ENCODE measurements at places on chromosomes 3 and 15. TPM values are rescaled to one million over a fixed set of nuclear protein-coding genes. Genes with fewer than 3 reads are reported as not detected.

- no peaks in the 10 kb centered on the region for H3K27me3 ChIP-seq
- no peaks in the 10 kb centered on the region for H3K4me1 ChIP-seq
- no peaks in the 10 kb centered on the region for H3K36me3 ChIP-seq
- H3K4me3 ChIP-seq, result no peak overlapping the region
- DNase-seq, result no peak
- no peak overlapping the region for H3K27ac ChIP-seq
These were observed 32.6 kb downstream of the SERPINI2 start for GRCh38 chr3:167441256-167441655.

DNA sequence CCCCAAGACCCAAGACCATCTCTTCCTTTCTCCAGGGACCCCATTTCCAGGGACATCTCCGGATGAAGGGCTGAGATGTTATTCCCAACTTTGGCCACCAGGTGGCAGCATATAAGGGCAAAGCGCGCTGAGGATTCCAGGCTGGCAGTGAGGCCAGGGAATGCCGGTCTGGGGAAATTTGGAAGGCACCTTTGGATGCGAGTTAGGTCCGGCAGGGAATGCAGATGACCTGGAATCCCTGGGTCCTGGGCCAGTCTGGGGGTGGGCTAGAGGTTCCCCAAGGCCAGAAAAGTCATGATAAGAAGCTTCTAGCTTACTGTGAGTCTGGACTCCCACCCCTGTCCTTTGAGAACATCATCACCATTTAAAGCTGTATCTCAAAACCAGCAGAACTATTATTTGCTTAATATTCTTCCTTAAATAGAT is 1.6 kb upstream of the CHST13 start:
- no peak overlapping the region for H3K27ac ChIP-seq
- DNase-seq, result no peak
- H3K36me3 ChIP-seq, result no peaks in the 10 kb centered on the region
- H3K4me3 ChIP-seq, result no peak overlapping the region

DNA sequence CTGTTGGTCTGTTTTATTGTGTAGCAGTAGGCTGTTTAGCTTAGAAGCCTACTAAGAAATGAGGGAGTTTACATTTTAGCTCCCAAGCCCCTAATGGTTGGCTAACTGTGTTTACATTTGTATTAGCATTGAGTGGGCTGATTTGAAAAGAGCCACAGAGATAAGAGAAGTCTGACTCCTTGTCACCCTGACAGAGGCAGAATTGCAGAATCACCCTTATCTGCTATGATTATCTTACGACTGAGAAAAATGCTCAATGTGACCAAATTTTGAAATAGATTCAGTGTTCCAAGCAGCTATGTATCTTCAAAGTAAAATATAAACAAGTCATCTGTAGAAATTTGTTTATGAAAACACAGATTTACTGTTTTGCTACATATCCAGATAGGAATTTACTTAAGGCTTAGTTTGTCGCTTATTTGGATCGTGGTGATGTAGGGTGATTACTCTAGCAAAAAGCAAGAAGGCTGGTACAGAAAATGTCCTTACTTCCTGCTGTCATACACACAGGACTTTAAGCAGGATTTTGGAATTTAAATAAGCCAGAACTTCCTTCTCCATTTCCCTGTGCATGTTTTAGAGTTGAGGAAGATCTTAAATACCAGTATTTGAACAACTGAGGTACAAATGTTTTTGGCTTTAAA is 19.0 kb downstream of the SEMA6D start:
- H3K27me3 ChIP-seq, result no peaks in the 10 kb centered on the region
- H3K36me3 ChIP-seq, result no peaks in the 10 kb centered on the region
- no peak overlapping the region for H3K27ac ChIP-seq
- H3K4me1 ChIP-seq, result peaks cover 10% of the 10 kb centered on the region
- H3K4me3 ChIP-seq, result no peak overlapping the region

DNA sequence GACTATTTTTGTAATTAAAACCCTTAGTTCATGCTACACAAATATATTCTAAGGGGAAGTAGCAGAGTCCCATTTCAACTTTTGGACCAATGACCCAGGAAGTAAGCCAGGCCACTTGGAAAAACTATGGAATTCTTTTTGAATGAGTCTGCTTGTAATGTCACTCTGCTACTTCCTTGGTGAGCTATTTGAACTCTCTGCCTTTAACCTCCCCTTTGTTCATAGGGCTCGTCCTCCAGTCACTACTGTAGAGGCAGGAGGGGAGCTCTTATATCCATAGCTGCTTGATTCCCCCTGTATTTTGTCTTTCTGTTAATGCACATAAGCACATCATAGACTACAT is 119.6 kb downstream of the UACA start:
- H3K4me1 ChIP-seq, result no peaks in the 10 kb centered on the region
- no peaks in the 10 kb centered on the region for H3K27me3 ChIP-seq
- no peak overlapping the region for H3K27ac ChIP-seq

Gene KLHDC8B
- total RNA-seq, result 78.6 TPM

DNA sequence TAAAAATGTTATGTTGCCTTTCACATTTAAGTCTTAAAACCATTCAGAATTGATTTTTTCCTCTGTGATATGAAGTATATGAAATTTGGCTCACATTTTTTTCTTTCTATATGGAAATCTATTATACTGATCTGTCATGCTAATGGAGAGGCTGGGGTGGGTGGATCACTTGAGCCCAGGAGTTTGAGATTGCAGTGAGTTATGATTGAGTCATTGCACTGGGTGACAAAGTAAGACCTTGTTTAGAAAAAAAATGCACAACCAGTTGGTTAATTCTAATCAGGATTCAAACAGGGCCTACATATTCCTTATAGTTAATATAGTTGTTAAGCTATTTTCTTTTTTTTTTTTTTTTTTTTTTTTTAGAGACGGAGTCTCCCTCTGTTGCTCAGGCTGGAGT is 230.5 kb downstream of the MFSD1 start:
- H3K27me3 ChIP-seq, result no peaks in the 10 kb centered on the region
- H3K4me3 ChIP-seq, result no peak overlapping the region
- no peak for DNase-seq
- H3K36me3 ChIP-seq, result no peaks in the 10 kb centered on the region
- no peaks in the 10 kb centered on the region for H3K4me1 ChIP-seq

DNA sequence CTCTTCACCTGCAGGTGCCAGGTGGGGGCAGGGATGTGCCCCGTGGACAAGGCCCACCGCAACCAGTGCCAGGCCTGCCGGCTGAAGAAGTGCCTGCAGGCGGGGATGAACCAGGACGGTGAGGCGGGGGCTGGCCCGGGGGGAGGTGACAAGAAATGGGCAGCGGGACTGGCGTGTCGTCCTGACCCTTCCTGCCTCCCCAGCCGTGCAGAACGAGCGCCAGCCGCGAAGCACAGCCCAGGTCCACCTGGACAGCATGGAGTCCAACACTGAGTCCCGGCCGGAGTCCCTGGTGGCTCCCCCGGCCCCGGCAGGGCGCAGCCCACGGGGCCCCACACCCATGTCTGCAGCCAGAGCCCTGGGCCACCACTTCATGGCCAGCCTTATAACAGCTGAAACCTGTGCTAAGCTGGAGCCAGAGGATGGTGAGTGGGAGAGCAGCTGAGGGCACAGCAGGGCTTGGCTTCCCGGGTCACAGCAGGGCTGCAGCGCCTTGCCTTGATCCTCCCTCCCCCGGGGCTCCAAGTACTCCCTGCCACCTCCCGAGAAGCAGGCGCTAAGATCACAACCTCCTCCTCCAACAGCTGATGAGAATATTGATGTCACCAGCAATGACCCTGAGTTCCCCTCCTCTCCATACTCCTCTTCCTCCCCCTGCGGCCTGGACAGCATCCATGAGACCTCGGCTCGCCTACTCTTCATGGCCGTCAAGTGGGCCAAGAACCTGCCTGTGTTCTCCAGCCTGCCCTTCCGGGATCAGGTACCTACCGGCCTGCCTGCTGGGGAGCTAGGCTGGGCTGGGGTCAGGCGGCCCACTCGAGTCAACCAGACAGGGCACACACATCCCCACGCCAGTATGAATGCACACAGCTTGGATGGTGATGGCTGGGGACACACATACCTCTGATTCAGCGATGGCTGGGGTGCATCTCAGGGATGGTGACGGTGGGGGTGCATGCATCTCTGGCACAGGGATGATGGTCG is 1.7 kb downstream of the NR2E3 start:
- no peaks in the 10 kb centered on the region for H3K4me1 ChIP-seq
- DNase-seq, result peak; percentile 78
- no peak overlapping the region for H3K27ac ChIP-seq
- no peak overlapping the region for H3K4me3 ChIP-seq

- H3K27ac ChIP-seq, result no peak overlapping the region
- DNase-seq, result peak; percentile 68
- no peaks in the 10 kb centered on the region for H3K4me1 ChIP-seq
- no peaks in the 10 kb centered on the region for H3K36me3 ChIP-seq
- no peaks in the 10 kb centered on the region for H3K27me3 ChIP-seq
These were observed 143.4 kb upstream of the BCL6 start for GRCh38 chr3:187888701-187889100.

Gene PIERCE2
- 3.3 TPM for total RNA-seq

Gene RASL12
- 215 TPM for total RNA-seq

DNA sequence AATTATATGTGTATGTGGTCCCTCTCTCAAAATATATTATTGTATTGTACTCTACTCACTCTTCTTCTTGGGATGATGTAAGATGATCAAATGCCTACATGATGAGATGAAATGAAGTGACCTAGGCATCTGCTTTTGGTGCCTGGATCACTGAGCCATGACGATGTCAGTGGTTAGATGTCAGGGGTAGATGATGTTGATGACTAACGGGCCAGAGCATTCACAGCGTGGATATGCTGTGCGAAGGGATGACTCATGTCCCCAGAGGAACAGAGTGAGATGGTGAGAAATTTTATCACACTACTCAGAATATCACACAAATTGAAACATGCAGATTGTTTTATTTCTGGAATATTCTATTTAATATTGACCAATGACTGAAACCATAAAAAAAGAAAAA is 233.9 kb upstream of the CADM2 start:
- no peaks in the 10 kb centered on the region for H3K27me3 ChIP-seq
- H3K36me3 ChIP-seq, result no peaks in the 10 kb centered on the region
- H3K4me1 ChIP-seq, result no peaks in the 10 kb centered on the region
- no peak overlapping the region for H3K27ac ChIP-seq

GRCh38 chr3:27758083-27758482 is 36.0 kb upstream of the EOMES start:
- no peaks in the 10 kb centered on the region for H3K36me3 ChIP-seq
- H3K27ac ChIP-seq, result no peak overlapping the region

GRCh38 chr3:11944052-11944673 is 60.0 kb upstream of the SYN2 start:
- H3K27ac ChIP-seq, result no peak overlapping the region
- H3K4me3 ChIP-seq, result no peak overlapping the region
- H3K36me3 ChIP-seq, result no peaks in the 10 kb centered on the region
- H3K4me1 ChIP-seq, result no peaks in the 10 kb centered on the region
- no peaks in the 10 kb centered on the region for H3K27me3 ChIP-seq

Gene HYAL1
- 15.6 TPM for total RNA-seq

- DNase-seq, result no peak
- peaks cover 46% of the 10 kb centered on the region for H3K4me1 ChIP-seq
- no peaks in the 10 kb centered on the region for H3K36me3 ChIP-seq
These were observed 234.1 kb downstream of the CACNA2D3 start for GRCh38 chr3:54356261-54357045.

DNA sequence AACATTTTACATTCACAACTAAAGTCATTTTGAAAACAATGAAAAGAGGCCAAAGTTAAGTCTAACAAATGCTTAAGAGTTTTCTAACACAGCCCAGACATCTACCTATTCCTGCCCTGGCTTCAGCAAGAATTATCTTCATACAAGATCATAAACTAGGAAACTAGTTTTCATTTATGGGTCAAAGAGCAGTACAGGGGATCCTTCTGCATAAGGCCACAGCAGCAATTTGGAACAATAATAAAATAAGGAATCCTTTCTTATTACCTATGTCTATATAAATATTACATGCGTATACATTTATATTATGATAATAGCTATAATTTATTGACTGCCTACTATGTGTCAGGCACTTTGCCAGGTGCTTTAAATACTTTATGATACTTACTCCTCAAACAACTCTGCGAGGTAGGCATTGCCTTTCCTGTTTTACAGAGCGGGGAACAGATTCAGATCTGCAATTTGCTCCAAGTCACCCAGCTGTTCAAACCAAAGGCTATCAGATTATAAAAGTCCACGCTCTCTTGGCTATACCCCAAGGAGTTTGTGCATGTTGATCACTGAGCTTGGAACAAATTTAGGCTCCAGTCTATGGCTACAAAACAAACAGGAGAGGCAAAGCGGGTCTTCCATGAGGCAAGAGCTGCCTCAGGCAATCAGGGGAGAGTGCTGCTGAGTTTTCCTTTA is 196.4 kb downstream of the RORA start:
- H3K27me3 ChIP-seq, result no peaks in the 10 kb centered on the region
- no peak overlapping the region for H3K27ac ChIP-seq
- H3K36me3 ChIP-seq, result no peaks in the 10 kb centered on the region

Gene LDHAL6B
- total RNA-seq, result not detected

Gene CLDN16
- not detected for total RNA-seq

DNA sequence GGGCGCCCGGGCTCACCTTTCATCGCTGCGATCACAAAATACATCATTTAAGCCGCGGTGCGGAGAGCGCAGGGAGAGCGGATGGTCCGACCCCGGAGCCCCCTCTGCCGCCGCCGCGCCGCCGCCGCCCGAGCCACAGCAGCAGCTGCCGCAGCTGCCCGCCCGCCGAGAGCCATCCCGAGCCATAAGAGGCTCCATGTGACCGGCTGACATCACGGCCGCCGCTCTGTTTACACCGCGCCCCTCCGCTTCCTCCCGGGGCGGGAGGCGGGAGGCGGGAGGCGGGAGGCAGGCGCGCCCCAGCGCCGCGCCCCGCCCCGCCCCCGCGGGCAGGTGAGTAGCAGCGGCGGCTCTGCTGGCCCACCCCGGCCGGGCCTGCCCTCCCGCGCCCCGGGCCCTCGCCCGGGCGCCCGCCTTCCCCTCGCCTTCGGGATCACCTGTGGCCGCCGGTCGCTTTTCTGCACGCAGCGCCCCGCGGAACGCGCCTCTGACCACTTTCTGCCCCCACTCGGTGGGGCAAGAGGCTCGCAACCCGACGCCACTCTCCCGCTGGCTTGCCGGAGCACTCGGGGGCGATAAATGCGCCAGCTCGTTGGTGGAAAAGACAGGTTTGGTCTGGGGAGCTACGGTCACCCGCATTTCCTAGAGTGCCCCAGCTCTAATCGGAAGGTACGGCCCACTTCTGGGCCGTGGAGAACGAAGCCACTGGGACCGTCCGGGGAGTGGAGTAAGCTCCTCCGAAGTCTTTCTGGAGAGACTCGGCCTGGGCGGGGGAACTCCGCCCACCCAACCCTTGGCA is 113.6 kb upstream of the ICE2 start:
- no peaks in the 10 kb centered on the region for H3K36me3 ChIP-seq
- peaks cover 33% of the 10 kb centered on the region for H3K4me1 ChIP-seq
- no peaks in the 10 kb centered on the region for H3K27me3 ChIP-seq
- DNase-seq, result no peak
- H3K27ac ChIP-seq, result peak overlapping the region; percentile 98

DNA sequence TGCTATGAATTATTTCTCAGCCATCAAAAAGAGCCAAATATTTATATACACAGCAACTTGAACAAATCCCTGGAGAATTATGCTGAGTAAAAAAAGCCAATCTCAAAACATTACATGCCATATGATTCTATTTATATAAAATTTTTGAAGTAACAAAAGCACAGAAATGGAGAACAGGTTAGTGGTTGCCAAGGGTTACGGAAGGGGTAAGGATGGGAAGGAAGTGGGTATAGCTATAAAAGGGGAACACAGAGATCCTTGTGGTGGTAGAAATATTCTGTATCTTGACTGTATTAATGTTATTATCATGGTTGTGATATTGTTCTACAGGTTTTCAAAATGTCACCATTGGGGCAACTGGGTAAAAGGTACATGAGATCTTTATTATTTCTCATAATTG is 62.3 kb upstream of the ASB14 start:
- no peak overlapping the region for H3K4me3 ChIP-seq
- DNase-seq, result no peak
- H3K27me3 ChIP-seq, result no peaks in the 10 kb centered on the region
- H3K27ac ChIP-seq, result no peak overlapping the region
- H3K4me1 ChIP-seq, result no peaks in the 10 kb centered on the region

All from esophagus muscularis mucosa (tissue), 4 donors.